ENCODE measurements at places on chromosomes 2 and 18.

- DNase-seq: no peak
Observed at GRCh38 chr2:212843409-212844199, 305.0 kb upstream of the ERBB4 start.

DNA sequence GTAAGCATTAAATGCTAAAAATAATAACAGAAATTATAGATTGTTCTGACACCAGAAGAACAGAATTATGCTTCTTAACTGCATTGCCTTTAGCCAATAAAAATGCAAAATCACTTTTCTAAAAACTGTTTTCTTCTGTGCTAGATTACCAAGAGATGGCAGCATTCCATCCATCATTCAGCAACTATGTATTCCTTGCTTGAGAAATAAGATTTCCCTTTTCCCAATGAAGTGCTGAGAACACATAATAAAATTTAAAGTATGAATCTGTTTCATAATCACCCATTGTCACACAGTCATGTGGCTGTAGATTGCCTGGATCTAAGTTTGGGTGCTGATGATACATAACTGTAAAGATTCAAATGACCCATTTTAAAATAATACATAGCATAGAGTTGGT is 504.2 kb downstream of the TDRD15 start:
- DNase-seq: no peak

DNA sequence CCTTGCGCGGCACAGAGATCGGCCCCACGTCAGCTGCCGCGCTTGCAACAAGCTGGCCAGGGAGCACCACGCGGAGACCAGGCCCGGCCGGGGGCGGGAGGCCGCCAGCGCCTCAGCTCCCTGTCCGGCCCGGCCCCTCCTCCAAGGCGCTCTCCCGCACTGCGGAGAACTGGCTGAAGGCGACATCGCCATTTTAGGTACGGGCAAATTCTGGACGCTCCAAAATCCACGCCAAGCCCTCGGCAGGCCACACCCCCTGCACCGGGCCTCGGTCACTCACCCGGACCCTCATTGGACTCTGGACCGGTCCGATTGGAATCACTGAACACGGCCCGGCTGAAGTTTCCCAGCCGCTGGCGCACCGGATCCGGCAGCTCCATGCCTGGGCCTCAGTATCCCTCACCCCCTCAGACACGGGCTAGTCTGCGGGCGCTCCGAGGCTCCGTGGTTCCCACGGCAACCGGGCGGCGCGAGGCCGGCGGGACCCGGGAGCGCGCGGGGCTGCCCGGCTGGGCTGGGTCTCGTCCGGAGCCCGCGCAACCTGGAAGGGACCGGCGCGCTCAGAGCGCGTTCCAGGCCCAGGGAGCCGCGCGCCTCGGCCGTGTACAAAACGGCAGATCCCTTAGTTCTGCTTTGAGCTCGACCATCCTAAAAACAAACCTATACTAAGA is at the start of gene TMEM17:
Gene TMEM17, minus strand, starts transcription at position 446 of the 671 bp plus-strand sequence. Its CDS starts 66 bp downstream, at position 380.
- peak; percentile 78 for DNase-seq

- no peak for DNase-seq
Observed at GRCh38 chr2:113041871-113042270, 10.8 kb downstream of the IL36B start.

- peak; percentile 37 for DNase-seq
Observed at GRCh38 chr18:42617221-42617620, 498.3 kb downstream of the RIT2 start.

- no peak for DNase-seq
Observed at GRCh38 chr2:86275384-86275799, 62.0 kb downstream of the REEP1 start.

- no peak for DNase-seq
Observed at GRCh38 chr2:239790721-239791120, 234.4 kb downstream of the NDUFA10 start.

DNA sequence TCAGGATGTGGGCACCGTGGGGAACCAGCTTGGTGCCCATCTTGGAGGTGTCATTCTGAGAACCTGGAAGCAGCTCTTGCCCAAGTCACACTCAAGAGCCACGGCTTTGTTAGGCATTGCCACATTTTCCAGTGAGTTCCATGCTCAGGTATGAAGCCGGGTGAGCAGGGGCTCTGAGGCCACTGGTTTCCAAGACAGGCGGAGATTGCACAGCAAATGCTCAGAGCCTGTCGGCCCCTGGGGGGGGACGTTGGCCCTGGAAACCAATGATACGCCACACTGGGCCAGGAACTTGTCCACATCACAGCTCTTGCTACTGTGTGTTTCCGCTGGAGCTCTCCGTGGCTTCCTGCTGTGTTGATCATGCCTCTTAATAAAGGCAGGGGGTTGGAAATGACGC is 52.5 kb upstream of the SALL3 start:
- DNase-seq: no peak

GRCh38 chr2:86807468-86808275 is 17.0 kb upstream of the CD8A start:
- DNase-seq: peak; percentile 67

DNA sequence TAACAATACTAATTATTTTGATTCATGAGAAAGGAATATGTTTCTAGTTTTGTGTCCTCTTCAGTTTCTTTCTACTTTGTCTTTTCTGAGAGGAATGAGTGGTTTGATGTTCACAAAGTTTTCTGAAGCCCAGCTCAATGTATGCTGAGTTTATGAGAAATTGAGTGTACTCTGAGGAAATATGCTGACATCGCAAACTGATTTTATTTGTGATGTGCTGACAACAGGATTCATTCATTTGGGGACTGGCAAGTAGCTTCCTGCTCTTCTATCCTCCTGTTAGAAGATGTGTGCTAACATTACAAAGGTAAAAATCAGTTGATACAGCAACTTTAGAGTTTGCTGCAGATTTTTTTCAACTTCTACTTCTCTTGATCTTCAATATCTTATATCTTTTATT is 403.2 kb upstream of the CDH19 start:
- no peak for DNase-seq

- DNase-seq: peak; percentile 97
Observed at GRCh38 chr18:70523035-70523791, 234.4 kb downstream of the SOCS6 start.

GRCh38 chr18:9418047-9418690 is 57.1 kb upstream of the RALBP1 start:
- no peak for DNase-seq

DNA sequence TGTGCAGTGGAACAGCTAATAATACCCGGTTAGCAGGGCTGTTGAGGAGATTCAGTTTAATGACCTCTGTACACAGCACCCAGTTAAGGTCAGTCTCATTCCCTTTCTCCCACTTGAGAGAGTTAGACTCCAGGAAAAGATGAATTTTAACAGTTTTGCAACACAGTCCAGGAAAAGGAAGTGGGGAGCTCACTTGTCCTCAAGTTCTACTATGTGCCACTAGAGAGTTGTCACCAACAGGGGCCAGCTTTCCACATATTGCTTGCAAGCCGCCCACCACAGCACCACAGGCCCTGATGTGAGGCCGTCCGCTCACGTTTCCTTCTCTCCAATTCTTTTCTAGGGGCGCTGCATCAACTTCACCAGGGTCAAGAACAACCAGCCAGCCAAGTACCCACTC is 142.1 kb downstream of the GFPT1 start:
- DNase-seq: no peak

- no peak for DNase-seq
Observed at GRCh38 chr18:47969816-47970215, 39.4 kb upstream of the SMAD2 start.

- DNase-seq: no peak
Observed at GRCh38 chr2:68980956-68981355, 6.5 kb downstream of the GKN1 start.

DNA sequence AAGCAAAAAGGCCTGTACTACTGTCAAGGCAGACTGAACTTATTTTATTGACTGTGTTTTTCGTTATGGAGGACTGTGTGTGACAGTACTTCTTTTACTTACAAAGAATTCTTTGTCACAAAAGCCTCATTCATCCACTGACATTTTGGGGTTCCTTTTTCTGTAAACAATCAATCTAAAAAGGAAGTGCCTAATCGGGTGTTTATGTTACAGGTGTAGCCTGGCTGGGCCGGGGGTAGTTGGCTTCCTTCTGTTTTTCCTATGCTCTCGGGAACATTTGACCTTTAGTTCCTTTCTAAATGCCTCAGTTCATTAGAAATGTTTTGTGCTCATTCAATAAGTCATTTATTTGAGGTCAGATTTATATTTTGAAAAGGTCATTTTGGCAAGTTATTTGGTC is 8.3 kb downstream of the ZCCHC2 start:
- no peak for DNase-seq

DNA sequence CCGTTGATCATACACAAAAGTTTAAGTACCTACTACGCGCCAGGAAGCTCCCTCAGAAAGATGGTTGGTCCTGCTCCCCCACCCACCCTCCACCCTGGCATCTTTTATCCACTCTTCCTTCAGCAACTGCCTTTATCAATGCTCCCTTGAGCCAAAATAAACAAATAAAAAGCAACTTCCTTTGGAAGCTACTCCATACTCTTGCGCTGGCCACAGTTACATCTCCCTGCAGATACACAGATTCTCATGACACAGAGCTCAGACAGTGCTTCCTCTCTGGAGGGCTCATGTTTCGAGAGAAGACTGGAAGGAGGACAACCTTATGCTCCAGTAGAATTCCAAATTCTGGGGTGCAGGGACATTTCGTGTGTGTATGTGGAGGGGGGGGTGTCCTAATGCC is 3.8 kb upstream of the STEAP3 start:
- DNase-seq: no peak

- DNase-seq: no peak
Observed at GRCh38 chr18:61948281-61948741, 55.5 kb upstream of the RNF152 start.

GRCh38 chr2:38277245-38278116 is 99.6 kb downstream of the ATL2 start:
- DNase-seq: no peak

Data from NCI-H2081 (cell line).